Endothelial cell (in vitro differentiated cells): ENCODE measurements at places on chromosomes 16 and 17. TPM values are rescaled to one million over a fixed set of nuclear protein-coding genes. Genes with fewer than 3 reads are reported as not detected.

DNA sequence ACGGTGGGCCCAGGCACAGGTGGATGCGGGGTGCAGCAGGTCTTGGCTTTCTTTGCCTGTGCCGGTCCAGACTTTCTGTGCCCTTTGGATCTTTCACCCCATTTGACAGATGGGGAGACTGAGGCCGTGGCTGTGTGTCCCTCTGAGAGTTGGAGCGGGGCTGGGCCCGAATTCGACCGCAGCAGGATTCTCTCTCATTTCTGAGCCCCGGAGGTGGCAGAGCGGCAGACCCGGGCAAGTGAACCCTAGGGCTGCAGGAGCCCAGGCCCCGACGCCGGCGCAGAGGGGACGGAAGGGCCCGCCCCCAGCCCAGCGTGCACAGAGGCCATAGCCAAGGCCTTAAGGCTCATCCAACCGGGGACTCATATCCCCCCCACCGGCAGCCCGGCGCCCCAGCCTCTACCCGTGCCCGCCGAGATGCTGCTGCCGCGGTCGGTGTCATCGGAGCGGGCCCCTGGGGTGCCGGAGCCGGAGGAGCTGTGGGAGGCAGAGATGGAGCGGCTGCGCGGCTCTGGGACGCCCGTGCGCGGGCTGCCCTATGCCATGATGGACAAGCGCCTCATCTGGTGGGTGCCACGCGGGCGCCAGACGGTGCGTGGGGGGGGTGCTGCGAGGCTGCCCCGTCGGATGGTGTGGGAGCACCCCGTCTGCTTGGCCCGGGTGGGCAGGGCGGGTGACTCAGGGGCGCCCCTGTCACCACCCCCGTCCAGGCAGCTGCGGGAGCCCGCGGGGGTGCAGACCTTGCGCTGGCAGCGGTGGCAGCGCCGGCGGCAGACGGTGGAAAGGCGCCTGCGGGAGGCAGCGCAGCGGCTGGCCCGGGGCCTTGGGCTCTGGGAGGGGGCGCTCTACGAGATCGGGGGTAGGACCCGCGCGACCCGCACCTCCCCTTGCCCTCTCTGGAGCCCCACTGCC lies 857 bp downstream of the TMC8 start:
- DNase-seq: no peak

DNA sequence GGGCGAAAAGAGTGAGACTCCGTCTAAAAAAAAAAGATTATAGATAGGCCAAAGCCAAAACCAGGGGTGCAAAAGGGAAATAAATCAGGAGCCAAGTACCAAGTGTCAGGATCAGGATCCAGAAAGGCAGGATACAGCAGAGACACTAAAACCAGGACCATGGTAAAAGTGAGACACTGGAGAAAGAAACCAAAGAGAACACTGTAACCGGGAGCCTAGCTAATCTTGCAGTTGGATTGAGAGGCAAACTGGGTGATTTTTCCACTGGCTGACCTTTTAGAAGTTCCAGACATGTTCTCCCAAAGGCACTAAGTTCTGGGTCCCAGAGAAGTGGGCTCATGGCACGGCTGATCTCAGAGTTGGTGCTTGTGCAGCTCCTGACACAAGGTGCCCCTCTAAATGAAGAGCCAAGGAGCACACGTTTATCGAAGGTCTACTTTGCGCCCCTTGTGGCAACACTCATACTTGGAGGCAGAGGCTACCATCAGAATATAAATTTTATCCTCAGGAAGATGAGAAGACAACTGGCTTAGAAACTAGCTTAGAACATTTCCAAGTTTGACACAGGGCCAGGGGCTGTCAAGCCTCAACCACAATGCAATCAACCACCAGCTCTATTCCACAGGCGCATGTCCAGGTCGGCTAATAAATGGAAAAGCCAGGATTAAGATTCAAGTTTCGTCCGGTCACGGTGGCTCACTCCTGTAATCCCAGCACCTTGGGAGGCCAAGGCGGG lies 27.5 kb upstream of the HELZ start:
- peak; percentile 37 for DNase-seq

GRCh38 chr17:29674281-29674680 lies 51.6 kb upstream of the CORO6 start:
- DNase-seq: no peak

MT1E gene
- not detected for total RNA-seq

RNF222 gene
- not detected for total RNA-seq

THUMPD1 gene
- 32.2 TPM for total RNA-seq

GP1BA gene
- total RNA-seq: 1.3 TPM
